ENCODE measurements at places on chromosomes 1 and 21.

- no peak for DNase-seq
Measured at GRCh38 chr1:7159116-7159781, 374.0 kb downstream of the CAMTA1 start.

GRCh38 chr1:184191181-184191621, 139.7 kb downstream of the TSEN15 start:
- DNase-seq = no peak

GRCh38 chr1:236147521-236148469, 5.5 kb downstream of the GPR137B start:
- no peak for DNase-seq

DNA sequence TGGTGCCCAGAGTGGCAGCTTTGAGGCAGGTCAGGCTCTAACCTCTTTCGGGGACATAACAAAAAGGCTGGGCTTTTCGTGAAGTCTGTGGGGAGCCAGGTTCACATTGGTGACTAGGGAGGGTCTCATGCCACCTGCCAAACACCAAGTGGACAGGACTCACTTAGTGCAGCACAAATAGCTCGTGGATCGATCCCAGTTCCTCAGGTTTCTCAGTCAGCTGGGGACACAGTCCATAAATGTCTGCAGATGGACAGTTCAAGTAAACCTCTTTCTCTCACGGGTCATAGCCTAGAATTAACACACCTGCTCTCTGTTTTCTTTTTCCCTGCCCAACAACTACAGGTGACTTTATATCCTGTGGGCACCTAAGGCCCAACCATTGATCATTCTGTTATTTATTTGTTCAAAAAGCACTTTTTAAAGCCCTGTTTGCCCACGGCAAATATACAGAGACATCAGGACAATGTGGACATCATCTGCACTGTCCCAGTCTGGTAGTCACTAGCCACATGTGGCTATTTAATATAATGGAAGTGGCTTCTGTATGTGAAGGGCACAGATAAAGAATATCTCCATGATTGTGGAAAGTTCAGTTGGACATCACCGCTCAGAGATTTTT, 53.5 kb downstream of the CAPN2 start:
- DNase-seq = no peak

DNA sequence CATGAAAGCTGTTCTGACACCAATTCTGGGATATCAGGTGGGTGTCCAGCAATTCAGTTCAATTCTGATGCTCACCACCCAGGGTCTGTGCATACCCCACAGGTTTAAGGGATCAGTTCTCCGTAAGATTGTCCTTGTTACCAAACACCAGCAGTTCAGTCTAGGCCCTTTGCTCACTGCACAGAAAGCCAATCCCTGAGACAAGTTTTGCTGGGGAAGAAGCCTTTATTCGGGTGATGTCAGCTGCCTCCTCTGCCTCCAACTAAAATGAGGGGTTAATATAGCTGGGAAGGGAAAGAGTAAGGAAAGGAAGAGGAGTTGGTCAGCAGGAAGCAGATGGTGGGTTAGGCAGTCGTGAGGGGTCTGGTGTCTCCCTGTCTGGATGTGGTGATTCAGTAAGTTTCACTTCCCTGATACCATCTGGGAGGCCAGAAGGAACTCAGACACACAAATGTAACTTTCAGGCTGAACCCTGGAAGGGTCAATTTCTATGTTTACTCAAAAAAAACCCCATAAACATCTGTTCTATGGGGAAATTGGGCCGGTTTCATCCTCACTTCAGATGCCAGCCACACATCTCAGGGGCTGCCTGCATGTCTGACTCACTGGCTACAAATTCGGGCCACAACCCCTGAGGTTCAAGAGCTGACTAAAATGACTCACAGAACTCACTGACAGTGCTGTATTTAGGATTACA, 83.3 kb upstream of the PGBD5 start:
- no peak for DNase-seq

DNA sequence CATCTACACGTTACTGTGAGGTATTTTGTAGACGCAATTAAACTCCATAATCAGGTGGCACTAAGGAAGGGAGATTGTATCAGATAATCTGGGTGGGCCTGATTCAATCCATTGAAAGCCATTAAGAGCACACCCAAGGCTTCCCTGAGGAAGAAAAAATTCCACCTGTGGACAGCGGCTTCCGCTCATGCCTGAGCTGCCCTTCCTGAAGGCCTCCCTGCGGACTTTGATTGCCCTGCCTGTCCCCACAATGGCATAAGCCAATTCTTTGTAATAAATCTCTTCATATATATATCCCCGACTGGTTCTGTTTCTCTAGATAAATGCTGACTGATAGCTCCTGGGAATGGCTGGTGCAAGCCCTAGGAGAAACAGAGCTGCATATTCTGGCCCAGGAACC, 138.3 kb downstream of the TGFBR3 start:
- DNase-seq = no peak
